Pons (tissue), 1 donor: ENCODE measurements at places on chromosomes 16 and 17.
A peak's percentile ranks its signal among the peaks of the same experiment; 100 is the strongest.

DNA sequence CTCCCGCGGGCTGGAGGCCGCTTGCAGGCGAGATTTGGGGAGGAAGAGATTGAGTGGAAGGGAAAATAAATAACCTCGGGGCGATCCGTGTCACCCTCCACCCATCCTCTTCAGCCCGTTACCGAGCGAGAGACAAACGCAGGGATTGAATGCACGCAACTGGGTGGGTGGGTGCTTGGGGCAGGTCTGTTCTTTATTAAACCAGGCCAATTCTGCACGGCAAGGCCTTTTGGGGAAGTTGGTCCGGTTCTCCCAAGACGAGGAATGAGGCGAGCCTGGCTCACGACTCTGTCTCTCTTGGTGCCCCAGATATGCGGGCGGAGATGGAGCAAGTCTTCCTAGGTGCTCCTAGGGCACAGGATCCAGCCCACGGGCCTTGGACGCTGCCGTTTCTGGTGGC, 396 bp upstream of the HOXB7 start:
- no peak for DNase-seq

- DNase-seq, result no peak
Measured at GRCh38 chr16:23501291-23501690, 9.0 kb downstream of the GGA2 start.

DNA sequence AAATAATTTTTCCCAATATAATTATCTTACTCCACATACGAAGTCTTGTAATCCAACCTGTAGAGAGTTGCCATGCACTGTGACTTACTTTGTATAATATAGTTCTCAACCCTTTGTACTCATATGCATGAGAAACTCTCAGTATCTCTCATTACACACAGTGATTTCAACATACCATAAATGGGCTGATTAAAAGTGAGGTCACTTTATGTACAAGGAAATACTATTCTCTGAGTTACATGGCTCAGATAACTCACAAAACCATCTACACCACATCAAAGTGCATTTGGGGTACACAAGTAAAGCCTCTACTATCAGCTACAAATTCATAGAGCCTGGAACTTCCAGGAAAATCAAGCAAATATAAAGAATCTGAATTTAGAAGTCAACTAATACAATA, 27.9 kb downstream of the SLFN12 start:
- no peak for DNase-seq

- no peak for DNase-seq
Measured at GRCh38 chr17:36851250-36851649, 86.0 kb upstream of the LHX1 start.

DNA sequence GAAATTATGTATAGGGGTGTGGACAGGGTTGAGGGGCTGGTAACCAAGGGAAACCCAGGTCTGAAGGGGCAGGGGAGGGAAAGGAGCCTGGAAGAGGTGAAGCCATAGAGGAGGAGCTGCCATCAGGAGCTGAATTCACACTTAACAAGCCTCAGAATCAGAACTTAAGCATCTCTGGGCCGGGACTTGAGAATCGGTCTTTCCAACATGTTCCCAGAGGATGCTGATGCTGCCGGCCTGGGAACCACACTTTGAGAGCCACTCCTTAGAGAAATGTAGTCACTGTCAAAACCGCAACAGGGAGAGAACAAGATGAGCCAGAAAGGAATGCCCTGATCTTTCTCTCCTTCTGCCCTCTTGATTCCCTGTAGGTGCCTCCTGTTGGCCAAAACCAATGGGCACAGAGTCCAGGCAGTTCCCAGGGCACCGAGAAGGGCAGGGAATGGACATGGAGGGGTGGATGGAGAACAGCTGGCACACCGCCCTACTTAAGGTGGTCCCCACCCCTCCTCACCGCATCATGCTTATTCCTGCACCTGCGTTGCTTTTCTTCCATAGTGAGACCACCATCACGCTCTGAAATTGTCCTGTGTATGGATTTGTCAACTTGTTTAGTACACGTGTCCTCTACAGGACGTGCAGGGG, 88.5 kb downstream of the GSG1L start:
- no peak for DNase-seq

GRCh38 chr17:37476431-37477120, 13.1 kb upstream of the DUSP14 start:
- DNase-seq, result no peak

- no peak for DNase-seq
Measured at GRCh38 chr16:81321536-81321935, 6.8 kb downstream of the GAN start.

DNA sequence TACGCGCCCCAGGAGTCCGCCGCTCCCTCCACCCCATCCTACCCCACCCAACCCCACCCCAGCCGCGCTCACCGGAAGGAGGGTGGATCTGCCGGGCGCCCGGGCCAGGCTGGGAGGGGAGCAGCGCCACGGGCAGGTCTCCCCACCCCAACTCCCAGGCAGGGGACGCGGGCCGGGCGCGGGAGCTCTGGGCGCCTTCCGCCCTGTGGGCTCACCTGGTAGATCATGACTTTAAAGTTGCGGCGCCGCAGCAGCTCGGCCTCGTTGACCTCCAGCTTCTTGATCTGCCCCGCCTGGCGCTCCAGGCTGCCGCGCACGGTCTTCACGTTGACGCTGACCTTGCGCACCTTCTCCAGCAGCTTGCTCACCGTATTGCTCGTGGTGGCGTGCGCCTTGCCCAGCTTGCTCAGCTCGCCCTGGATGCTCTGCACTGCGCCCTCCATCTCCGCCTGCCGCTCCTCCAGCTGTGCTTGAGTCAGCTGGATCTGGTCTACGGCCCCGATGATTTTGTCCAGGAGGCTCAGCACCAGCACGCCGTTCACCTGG, 571 bp downstream of the CAVIN1 start:
- DNase-seq, result no peak

- DNase-seq, result no peak
Measured at GRCh38 chr16:591231-591630, 1.4 kb downstream of the RAB40C start.

DNA sequence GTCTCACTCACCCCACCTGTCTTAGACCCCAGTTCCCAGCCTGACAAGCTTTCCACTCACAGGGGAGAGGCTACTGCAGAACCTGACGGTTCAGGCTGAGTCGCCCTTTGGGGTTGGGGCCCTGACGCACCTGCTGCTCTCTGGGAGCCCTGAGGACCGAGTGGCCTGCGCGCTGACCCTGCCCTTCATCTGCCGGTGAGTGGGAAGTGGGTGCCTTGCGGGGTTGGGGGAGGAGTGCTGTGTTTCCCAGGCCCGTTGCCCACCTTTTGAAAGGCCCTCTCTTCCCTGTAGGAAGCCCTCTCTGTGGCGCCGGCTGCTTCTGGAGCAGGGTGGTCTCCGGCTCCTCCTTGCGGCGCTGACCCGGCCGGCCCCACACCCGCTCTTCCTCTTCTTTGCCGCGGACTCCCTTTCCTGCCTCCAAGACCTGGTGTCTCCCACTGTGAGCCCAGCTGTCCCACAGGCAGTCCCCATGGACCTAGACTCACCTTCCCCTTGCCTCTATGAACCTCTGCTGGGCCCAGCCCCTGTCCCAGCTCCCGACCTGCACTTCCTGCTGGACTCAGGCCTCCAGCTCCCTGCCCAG, 6.1 kb upstream of the TGFB1I1 start:
- DNase-seq, result no peak

GRCh38 chr16:24834459-24835335, 11.1 kb upstream of the SLC5A11 start:
- DNase-seq, result peak; percentile 85

DNA sequence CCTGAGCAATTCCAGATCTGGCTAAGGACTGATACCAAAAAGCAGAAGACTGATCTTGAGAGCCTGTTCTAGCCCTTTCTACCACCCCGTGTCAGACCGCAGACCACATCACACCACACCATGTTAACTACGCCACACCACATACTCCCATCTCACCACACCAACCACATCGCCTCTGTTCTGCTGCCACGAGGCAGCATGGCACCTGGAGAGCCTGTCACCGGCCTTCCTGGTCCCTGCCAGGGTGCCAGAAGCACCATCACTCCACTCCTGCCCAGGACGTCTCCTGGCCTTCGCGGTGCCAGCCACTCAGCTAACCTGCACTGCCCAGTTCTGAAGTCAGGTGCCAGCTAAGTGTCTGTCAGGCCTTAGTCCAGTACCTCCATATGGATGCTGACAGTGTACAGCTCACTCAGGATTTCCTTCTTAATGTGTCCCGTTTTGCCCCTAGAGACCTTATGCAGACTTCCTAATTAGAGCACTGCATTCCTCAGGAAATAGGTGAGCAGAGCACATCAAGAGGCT, 37.2 kb upstream of the BCAR1 start:
- no peak for DNase-seq

DNA sequence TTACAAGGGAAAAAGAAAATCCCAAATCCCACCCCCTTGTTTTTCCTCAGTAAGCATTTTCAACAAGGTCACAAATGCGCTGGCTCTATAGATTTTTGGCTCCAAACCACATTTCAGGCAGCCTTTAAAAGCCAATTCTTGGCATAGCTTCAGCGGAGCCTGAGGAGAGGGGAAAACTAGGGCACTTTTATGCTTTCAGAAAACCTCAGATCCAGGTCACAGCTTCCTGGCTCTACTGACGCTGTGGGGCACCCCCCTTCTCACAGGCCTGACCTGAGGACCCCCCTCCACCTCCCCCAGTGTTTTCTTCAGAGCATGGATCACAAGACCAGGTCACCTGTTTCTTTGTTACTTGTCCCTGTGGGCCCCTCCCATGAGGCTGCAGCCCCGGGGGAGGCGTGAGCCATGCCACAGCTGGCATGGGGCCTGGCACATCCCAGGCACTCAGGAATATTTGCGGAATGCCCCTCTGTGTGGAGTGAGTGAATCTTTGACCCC, 30.1 kb upstream of the MTSS2 start:
- DNase-seq, result peak; percentile 60

GRCh38 chr17:80212109-80212508, 8.0 kb downstream of the SGSH start:
- no peak for DNase-seq

- DNase-seq, result no peak
Measured at GRCh38 chr17:72735048-72735447, 357.4 kb downstream of the SLC39A11 start.

GRCh38 chr16:569445-570254, at the start of gene PIGQ:
Gene PIGQ, plus strand, starts transcription at chr16:569968. Its CDS starts 4,107 bp downstream, at chr16:574075.
- no peak for DNase-seq

DNA sequence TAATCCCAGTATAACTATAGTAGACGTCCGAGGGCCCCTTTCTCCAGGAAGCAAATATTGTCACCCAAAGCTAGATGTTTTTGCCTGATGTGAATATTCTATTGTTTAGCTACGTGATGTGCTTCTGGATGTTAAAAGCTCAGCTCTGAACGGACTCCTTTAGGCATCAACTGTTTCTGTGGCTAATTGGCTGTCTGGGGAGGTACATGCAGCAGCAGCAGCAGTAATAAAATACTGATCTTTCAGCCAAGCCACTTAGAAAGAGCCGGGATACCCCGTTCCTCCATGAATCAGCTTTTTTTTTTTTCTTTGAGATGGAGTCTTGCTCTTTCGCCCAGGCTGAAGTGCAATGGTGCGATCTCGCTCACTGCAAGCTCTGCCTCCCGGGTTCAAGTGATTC, 43.0 kb downstream of the TRARG1 start:
- no peak for DNase-seq

- DNase-seq, result no peak
Measured at GRCh38 chr17:15418781-15419180, 48.6 kb downstream of the CDRT4 start.

- peak; percentile 30 for DNase-seq
Measured at GRCh38 chr16:3266873-3267537, 10.6 kb upstream of the MEFV start.

GRCh38 chr17:62045109-62045508, 20.0 kb downstream of the MED13 start:
- no peak for DNase-seq

DNA sequence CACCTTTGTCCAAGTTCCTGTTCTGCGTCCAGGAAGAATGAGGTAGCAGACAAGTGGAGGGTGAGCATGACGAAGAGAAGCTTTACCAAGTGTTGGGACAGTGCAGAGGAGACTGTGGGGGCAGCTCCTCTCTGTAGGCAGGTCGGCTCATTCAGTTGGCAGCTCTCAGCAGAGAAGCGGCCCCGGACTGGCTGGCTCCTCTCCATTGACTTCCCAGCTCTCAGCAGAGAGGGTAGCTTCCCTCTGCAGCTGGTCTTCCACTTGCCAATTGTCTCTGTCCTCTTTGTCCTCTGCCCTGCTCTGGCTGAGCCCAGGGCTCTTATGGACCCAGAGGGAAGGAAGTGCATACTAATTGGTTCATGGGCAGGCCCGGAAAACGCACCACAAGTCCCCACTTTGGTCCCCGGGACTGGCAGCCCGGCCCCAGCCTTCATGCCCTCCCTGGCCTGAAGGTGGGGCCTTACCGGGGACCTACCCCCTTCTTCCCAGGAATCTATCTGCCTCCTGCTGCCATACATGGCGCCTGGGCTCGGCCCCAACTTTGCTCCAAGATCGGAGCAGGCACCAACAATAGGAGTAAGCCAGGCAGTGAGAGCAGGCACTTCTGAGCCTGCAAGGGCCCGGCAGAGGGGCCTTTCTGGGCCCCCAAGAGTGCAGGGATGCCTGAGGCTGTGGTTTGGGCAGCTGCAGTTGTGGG, 10.1 kb downstream of the KCTD5 start:
- DNase-seq, result peak; percentile 96

GRCh38 chr16:65059406-65059980, 62.4 kb downstream of the CDH11 start:
- peak; percentile 99 for DNase-seq

DNA sequence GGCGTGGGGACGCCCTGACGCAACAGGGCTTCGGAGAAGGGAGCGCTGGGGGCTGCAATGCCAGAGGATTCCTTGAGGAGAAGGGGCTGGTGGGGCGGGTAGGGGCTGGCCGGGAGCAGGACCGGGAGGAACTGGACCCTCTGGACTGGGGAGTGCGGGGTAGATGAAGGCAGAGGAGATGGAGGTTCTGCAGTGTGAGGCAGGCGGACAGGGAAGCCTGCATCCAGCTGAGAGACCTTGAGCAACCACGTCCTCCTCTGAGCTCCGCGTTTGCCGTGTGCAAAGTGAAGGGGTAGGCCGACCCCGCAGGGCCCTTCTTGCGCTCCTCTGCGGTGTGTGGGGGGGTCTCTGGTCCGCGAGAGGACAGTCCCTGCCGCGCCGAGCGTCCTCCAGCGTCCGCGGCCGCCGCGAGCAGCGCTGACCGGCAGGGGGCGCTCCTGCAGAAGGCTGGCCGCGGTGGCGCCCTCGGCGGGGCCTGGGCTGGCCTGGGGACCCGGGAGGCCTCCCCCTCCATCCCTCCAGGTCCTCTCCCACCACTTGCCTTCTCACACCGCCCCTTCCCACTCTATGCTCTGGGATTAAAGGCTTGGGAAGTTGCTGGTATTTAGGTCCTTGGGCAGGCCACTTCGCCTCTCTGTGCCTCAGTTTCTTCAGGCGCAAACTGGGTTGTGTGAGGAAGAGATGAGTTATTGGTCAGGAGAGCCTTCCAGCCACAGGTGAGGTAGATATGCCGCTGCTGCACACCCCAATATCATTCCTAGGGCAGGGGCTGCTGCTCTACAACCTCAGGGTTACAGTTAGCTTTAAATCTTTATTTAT, 9.6 kb upstream of the WNT9B start:
- no peak for DNase-seq

- DNase-seq, result no peak
Measured at GRCh38 chr17:81178136-81179091, 12.4 kb upstream of the AATK start.

- DNase-seq, result no peak
Measured at GRCh38 chr17:78491236-78492115, 85.7 kb downstream of the DNAH17 start.
